ENCODE measurements at places on chromosomes 12 and 14.

DNA sequence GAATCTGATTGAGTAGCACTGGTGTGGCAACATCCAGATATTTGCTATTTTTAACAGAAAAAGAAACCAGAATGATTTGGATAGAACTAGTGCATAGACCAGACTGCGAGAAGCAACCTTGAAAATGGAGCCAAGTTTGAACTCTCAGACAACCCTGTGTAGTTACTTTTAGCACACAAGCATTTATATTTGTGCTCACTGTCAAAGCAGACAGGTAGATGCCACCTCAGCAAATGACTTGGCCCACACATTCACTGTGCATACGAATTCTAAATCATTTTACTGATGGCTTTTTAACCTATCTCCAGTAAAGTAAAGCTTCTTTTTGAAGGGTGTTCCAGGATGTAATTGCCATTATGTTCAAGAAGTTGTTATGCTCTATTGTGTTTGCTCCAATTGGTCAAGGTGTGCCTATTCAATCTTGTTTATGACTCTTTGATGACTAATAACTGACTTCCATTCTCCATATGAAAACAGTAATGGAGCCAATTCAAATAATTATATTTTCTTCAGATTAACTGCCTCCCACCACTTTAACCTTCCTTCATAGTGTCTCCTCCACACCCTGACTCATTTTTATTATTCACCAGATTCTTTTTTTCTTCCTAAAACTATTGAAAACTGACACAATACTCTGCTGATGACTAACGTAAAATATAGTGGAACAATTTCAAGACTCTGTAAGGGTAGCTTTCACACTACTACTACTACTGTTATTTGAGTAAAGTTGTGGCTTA, 138.5 kb downstream of the CCER1 start:
- DNase-seq, result no peak

GRCh38 chr12:20415641-20416040, 47.3 kb downstream of the PDE3A start:
- no peak for DNase-seq

DNA sequence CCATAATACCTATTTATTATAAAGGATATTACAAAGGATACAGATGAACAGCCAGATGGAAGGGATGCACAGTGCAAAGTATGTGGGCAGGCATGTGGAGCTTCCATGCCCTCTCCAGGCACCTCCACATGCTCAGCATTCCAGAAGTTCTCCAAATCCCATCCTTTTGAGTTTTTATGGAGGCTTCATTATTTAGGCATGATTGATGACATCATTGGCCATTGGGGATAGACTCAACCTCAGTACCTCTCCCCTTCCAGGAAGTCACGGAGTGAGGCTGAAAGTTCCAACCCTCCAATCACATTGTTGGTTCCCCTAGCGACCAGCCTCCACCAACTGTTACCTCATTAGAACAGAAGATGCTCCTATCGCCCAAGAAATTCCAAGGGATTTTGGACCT, 156.4 kb downstream of the ATP23 start:
- no peak for DNase-seq

- no peak for DNase-seq
Observed at GRCh38 chr12:94272280-94272679, 123.9 kb downstream of the PLXNC1 start.

GRCh38 chr14:104072586-104072985, 12.9 kb upstream of the ASPG start:
- no peak for DNase-seq

DNA sequence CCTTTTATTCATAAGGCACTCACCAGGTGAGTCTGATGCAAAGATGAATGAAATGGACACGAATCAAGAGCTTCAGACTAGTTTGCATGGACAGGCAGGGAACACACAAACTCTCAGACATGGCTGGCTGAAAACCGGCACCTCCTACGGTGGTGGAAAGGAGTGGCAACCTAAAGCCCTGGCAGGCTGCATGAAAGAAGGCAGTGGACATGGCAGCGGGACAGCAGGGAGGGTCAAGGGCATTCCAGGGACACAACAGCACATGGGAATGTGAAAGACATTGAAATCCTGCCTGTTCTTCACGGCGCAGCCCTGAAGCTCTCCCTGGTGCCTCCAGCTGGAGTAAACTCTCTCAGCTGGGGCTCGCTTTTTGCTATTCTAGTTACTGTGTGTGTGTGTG, 16.6 kb upstream of the LRTM2 start:
- no peak for DNase-seq

- no peak for DNase-seq
Observed at GRCh38 chr12:11543457-11544158, 105.9 kb upstream of the ETV6 start.

DNA sequence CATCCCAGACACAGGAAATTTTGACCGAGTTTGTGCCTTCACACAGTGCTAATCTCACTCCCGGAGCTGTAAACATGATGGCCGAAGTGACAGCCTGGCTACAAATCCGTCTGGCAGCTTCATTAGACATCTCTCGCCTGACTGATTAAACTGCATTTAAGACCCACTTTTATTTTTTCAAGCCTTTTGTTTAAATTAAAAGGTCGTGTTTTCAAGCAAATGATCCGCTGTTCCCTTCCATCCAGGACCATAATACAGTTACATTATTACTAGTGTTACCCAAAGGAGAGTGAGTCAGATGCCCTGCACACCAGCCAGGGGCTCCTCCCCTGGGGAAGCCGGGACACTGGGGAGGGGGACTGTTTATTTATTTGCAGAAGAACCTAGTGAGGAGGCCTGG, 200.2 kb downstream of the EXOC5 start:
- no peak for DNase-seq

- no peak for DNase-seq
Observed at GRCh38 chr12:108653082-108653516, 19.4 kb upstream of the SELPLG start.

DNA sequence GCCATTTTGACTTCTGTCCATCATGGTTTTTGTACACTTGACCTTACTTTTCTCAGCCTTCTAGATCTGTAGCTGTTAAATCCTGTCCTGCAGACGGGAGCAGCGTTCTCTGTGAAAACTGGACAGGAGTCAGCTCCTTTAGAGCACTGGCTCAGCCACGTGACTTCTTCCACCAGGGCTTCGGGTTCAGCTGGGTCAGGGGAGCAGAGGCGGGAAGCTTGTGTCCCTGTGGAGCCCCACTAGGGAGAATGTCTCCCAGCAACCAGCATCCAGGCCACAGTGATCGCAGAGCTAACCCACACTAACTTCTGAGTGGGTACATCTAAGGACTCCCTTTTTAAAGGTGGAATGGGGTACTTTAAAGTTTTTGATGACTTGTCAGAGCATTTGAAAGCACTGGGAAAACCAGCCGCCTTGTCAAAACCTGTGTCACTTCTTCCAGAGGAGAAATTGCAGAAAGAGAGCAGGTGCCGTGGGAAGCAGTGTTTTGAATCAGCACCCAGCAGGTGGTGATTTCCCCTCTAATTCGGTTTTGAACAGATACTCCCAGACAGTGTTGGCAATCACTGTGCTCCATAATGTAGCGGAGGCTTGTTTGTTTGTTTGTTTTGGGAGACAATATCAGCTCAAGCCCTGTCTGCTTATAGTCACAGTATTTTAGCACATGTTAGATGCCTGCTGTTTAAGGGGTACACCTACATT, 17.9 kb downstream of the DERA start:
- DNase-seq, result peak; percentile 3

- DNase-seq, result no peak
Observed at GRCh38 chr12:106950591-106950990, 5.1 kb upstream of the TMEM263 start.

DNA sequence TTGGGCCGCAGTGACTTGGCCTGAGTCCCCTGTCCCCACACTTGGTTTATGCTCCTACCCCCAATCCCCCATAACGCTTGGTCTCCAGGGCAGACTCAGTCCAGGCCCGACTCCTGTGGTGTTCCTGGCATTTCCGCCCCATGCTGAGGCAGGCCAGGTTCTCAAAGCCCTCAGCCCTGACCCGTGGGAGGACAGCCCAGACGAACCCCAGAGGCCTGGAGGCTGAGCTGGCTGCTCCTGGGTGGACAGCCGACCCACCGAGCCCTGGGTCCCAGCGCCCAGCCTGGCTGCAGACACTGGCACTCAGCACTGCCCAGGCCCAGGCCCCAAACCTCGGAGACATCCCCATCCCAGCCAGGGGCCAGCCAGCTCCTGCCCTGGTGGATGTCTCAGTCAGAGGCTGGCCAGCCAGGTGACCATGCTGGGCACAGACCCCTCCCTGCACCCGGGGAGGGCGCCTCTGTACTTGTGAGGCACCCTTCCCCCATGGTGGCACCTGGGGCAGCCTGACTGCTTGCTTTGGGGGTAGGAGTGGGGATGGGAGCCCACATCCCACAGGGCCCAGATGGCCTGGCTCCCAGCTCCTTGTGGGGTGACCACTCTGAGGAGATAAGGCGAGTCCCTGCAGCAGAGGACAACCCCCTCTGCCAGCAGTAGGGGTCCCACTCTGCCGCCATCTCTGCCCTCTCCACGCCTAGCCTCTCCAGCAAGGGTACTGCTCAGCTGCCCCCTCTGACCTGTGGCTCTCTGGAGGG, 1.4 kb downstream of the PLD4 start:
- DNase-seq, result no peak

DNA sequence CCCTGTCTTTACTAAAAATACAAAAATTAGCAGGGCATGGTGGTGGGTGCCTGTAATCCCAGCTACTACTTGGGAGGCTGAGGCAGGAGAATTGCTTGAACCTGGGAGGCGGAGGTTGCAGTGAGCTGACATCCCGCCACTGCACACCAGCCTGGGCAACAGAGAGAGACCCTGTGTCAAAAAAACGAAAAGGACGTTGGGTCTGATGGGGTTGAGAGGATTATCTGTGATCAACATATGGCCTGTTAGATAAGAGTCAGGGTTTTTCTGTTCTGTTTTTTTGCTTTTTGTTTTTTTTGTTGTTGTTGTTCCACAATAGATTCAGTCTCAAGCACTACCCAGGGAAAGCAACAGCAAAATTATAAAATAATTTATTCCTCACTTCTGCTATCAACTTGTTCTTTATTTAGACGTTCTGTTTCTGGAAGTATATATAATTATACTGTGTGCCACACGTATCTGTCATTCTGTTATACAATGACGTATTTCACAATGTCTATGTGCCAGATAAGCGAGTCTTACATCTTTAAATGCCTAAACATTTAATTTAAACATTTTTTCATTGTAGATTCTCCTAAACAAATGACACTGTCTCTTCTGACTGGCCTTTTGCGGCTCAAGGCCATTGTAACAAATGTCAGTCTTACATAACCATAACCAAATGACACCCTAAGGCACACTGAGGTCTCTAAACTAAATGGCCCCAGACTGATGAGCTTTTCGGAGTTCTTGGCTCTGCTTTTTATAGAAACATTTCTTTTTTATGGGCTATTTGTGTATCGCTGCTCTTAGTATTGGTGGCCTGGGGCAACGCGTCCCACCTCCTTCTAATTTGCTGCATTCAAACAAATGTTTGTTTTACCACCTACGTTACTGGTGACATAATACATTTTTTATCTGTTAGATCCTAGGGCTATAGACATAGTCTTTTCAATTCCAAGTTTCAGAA, 7.2 kb upstream of the P2RX4 start:
- DNase-seq, result no peak

DNA sequence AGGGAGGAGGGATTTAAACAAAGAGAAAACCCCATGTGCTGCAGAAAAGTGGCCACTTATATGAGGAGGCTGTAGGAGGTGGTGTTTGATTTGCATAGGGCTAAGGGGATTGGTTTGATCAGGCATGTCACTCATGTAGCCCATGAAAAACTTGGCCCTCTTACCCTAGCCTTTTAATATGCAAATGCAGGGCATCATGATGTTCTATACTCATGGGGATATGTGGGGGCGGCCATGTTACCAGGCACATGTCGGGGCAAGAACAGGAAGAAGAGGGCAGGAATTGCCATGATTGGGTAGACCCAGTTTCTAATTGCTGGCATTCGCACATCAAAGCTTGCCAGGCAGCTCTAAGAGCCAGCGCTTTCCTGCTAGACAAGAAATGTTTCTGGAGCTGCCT, 28.8 kb downstream of the KLRK1 start:
- no peak for DNase-seq
